Amniotic epithelial cell (primary cell): ENCODE measurements at places on chromosomes 13 and 19.

DNA sequence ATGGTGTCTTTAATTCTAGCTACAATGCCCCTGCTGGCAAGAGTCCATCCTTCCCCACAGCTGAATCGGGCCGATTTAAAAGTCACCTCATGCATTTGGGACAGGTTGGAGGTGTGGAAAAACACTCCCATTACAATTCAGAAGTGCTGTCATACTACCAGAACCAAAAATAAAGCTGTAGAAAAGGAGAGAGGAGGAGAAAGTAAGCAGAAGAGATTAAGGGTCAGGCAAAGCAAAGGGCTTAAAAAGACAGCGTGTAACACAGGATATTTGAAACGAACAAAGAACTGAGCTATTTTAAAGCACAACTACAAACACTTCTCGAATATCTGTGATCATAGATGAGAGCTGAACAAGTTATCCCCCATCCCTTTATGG, 90.4 kb downstream of the FGF14 start:
- DNase-seq = no peak

DNA sequence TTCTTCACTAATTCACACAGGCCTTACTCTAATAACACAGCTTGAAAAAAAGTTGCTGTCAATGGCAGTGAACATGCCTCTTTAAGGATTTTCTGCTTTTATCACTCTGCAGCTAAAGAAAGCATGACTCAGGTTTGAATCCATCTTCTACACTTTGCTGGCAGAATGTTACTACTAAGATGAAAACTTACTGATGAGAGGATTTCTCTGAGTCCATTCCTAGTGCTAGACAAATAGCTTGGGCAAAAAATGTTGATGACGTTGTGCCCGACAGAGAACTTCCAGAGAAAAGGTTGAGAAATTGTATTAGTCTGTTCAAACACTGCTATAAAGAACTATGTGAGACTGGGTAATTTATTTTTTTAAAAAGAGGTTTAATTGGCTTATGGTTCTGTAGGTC, 572.0 kb downstream of the IRS2 start:
- peak; percentile 51 for DNase-seq

DNA sequence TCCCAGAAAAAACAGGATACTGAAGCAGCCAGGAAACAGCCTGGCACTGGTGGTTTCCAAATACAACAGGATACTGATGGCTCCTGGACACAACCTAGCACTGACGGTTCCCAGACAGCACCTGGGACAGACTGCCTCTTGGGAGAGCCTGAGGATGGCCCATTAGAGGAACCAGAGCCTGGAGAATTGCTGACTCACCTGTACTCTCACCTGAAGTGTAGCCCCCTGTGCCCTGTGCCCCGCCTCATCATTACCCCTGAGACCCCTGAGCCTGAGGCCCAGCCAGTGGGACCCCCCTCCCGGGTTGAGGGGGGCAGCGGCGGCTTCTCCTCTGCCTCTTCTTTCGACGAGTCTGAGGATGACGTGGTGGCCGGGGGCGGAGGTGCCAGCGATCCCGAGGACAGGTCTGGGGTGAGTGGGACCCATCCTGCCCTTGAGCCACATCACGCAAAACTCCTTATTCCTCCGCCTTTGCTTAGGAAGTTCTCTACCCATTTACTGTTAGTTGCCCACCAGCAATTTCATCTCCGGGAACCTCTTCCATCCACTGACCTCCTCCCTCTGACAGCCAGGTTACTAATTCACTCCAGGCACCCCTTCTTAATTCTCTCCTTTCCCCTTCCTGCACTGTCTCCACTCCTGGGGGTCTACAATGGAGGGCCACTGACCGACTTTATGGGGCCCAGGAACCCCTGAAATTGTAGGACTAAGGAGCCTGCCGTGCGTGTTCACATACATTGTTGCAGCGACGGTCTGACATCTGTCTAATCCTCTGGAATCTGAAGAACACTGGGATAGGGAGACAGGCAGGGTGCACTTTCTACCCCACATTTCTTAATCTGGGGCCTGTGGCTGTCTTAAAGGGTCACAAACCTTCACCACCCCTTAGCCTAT, 1.2 kb downstream of the ITPKC start:
- peak; percentile 23 for DNase-seq

DNA sequence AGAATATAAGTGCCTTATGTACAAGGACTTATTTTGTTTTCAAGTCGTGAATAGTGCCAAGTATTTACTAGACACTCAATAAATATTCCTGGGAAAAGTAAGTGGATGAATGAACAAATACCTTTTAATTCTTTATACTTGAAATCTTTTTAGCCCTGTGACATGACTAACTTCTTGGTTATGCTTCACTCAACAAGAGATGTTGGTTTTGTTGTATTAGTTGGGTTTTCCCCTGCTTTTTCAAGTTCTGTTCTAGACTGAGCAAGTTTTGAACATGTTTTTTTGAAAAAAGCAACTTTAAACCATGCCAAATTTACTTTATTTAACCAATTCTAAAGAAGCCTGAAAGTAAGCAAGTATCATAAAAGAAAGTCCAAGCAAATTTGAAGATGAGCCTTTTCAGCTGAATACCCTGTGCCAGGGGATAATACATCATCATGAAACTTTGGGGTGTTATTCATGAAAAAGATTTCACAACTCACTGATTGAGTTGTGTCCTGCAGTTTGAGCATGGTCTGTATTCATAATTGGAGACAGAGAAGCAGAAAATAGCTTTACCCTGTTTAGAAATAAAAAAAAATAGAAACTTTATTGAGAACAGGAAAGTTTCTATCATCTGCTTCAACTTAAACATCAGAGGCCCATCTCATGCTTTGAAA, 11.1 kb downstream of the LMO7 start:
- no peak for DNase-seq

DNA sequence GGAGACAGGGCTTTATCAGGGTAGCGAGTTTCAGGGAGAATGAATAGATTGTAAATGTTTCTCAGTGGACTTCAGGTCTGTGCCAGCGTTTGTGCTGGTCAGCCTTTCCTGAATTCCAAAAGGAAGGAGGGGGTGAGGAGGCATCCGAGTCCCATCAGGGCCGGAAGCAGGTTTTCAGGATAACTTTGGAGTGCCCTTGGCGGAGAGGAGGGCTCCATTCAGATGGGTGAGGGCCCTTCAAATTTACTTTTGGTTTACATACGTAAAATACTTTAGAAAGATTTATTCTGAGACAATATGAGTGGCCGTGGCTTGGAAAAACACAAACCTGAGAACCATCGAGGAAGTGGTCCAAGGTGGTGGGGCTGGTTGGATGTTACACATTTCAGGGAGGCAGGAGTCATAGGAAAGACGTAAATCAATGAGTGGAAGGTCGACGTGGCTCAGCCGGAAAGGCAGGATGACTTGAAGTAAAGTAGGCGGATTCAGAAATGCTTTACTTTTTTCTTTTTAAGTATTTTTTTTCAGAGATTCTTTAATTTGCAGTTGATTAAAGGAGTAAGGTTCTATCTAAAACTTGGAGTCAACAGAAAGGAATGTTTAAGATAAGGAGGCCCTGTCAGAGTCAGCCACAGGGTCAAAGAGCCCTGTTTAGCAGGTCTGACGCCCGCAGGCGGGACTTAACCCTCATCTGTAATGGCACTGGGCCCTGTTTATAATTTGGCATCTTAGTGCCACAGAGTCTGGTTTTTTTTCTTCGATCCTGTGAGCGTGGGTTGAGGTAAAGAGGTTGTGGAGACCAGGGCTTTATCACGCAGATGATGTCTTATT, 32.8 kb downstream of the ATP11A start:
- DNase-seq = peak; percentile 97

GRCh38 chr13:46698910-46699460, 98.0 kb downstream of the ESD start:
- peak; percentile 47 for DNase-seq

GRCh38 chr19:374183-374885, 29.7 kb upstream of the MIER2 start:
- no peak for DNase-seq

GRCh38 chr13:80157261-80157932, 183.5 kb downstream of the SPRY2 start:
- DNase-seq = no peak

DNA sequence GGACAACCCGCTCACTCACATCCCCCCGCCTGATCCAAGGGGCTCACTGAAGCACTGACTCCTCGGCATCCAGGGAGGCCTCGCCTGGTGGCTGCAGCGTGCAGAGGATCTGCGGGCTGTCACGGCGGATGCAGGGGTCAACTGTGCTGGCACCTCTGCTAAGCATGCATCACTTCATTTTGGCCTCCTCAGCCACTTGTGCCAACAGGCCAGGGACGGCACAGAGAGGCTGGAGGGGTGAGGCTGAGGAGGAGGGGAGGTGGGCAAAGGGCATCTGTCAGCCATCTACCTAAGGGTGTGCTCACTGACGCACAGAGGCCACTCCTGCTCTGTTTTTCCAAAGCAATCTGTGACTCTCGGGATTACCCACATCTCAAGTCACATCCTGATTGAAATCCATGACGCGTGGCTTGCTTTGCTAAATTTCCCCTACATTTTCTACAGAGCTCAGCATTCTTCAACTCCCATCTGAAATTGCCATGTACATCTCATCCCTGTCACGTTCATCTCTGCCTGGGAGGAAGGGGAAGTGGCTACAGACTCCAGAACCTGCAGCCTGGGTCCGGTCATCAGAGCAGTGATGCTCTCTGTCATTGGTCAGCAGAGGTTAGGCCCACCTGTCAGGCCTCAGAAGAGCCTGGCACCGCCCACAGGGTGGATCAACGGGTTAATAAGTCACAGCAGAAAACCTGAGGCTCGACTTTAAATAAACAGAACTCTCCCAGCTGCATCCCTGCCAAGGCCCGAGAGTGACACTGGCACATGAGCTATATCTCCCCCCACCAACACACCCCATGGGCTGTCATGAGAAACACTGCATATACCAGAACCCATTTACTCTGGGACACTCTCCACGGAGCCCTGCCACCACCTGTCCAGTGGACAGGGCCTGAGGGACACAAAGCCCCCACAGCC, 17.6 kb downstream of the ELL start:
- no peak for DNase-seq

DNA sequence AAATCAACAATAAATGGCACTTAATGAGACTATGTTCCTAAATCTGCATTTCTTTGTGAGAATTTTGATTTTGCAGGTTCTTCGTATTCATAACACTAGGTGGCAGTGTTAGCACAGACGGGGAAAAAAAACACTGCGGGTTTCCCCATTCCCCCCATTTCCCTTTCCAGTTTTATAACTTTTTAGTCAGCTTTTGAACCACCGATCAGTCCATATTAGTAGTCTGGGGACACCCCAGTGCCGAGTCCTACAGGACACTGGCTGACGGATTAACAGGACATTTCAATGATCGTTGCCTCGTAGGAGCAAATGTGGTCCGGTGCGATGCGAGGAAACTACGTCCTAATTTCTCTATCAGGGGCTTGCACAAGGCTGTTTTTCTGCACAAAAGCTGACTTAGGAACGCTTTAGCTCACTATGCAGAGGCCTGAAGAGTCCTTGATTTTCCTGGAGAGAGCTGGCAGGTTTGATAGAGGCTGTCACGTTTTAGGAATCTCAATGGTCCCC, 234.3 kb downstream of the LMO7 start:
- peak; percentile 20 for DNase-seq

DNA sequence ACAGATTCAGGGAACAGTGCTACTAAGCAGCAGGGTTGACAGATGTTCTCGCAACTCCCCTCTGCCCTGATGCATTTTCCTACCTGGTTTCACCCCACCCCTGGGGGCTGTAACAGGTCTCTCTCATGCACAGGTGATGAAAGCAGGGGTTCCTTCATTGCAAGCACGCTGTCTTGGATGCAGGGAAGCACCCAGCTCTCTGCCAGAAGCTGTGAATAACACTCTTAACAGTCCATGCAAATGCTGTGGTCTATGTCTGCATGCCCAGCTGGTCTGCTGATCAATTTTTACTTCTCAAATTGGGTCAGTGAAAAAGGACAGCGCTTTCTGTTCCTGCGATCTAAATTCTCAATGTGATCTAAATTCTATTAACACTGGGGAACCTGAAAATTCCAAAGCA, 246.3 kb upstream of the TSHZ3 start:
- DNase-seq = no peak

- peak; percentile 72 for DNase-seq
These were observed 55.0 kb downstream of the ZIC5 start for GRCh38 chr13:99916366-99917103.

- DNase-seq = no peak
These were observed 26.6 kb upstream of the GSX1 start for GRCh38 chr13:27765650-27766049.

- no peak for DNase-seq
These were observed 198.5 kb downstream of the KATNAL1 start for GRCh38 chr13:30108913-30109237.

DNA sequence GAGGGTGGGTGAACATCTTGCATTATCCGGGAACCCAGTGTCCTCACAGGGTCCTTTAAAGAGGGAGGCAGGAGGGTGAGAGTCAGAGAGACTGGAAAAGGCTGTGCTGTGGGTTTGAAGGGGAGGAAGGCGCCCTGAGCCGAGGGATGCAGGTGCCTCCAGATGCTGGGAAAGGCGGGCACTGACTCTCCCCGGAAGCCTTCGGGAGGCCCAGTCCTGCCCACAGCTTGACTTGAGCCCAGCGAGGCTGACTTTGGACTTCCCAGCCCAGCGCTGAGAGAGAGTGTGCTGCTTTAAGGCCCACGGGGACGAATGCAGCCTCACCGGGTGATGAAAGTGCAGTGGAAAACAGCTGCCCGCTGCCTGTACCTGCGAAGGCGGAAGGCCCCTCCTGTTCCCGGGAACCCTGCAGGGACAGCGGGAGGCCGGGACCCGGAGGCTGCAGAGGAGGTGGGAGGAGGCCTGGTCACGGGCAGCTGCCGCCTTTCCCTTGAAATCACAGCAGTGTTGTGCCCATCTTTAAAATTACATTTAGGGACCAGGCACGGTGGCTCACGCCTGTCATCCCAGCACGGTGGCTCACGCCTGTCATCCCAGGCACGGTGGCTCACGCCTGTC, 16.1 kb downstream of the REXO1 start:
- DNase-seq = no peak

GRCh38 chr19:33221638-33222037, 4.0 kb downstream of the SLC7A10 start:
- peak; percentile 19 for DNase-seq

DNA sequence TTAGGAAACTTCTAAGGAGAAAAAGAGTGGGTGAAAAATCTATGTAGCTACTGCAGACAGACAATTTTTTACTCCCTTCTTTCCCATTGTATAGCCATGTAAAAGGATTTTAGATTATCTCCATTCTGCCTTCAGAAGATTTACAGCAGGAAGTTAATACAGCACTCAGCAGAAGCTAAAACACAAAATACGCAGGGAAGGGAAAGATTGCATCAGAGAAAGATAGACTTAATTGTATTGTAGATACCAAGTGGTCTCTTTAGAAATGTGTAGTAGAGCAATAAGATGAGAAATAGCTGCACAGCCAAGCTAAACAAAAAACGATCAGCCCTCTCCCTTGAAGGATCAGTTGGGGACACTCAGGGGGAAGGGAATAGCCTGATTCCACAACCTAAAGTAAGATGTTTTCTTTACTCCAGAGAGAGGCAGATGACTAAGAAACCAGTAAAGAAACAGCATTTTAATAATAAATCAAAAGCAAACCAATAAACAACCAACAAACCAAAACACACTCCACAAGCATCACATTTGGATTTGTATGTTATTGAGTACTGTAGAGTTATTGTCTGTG, 236.7 kb upstream of the SLITRK1 start:
- DNase-seq = peak; percentile 4
